Colonic mucosa (tissue), 4 donors: ENCODE measurements at places on chromosomes 5 and 9. TPM values are rescaled to one million over a fixed set of nuclear protein-coding genes. Genes with fewer than 3 reads are reported as not detected.

GRCh38 chr5:26034813-26035212 is 1003.6 kb downstream of the CDH9 start:
- no peak for DNase-seq
- H3K27me3 ChIP-seq: no peaks in the 10 kb centered on the region
- no peak overlapping the region for H3K4me3 ChIP-seq
- no peak overlapping the region for H3K27ac ChIP-seq
- no peaks in the 10 kb centered on the region for H3K4me1 ChIP-seq

DNA sequence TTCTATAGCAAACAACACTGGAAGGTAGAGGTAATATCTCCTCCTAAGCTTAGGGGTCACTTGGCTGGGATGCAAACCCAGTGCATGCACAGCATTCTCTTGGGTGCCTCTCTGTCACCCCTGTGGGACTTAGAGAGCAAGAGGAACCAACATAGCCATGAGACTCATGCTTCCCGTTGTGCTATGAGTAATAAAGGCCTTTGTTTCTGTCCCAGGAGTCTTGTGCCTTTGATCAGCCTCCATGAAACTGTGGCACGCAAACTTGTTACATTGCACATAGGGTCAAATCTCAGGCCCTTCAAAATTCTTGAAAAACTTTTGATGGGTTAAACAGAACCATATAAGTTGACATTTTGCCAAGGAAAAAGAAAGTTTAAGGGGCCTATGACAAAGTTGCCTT is 272.8 kb downstream of the TAF11L14 start:
- H3K27me3 ChIP-seq: no peaks in the 10 kb centered on the region
- DNase-seq: no peak
- H3K27ac ChIP-seq: no peak overlapping the region
- no peak overlapping the region for H3K4me3 ChIP-seq
- H3K36me3 ChIP-seq: no peaks in the 10 kb centered on the region

- no peak overlapping the region for H3K4me3 ChIP-seq
- peak; percentile 66 for DNase-seq
- no peaks in the 10 kb centered on the region for H3K36me3 ChIP-seq
Measured at GRCh38 chr5:108642170-108642906, 105.4 kb upstream of the FER start.

DNA sequence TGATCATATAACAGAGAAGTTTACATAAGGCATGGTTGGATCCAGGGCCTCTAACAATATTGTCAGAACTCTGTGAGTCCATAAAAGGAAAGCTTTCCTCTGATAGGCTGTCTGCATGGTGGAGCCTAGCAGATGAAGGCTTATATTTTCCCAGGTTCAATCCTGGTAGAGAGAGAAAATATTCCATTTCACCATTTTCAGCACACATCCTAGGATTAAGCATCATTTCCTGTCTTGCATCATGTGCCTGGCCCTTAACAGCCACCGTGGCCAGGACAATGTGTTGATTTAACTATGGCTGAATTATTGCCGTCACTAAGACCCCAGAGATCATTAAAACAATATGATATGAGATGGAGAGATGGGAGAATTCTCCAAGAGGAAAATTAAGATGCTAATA is 90.9 kb upstream of the GRIA1 start:
- no peak for DNase-seq
- no peaks in the 10 kb centered on the region for H3K27me3 ChIP-seq
- no peaks in the 10 kb centered on the region for H3K36me3 ChIP-seq
- H3K4me1 ChIP-seq: no peaks in the 10 kb centered on the region
- no peak overlapping the region for H3K4me3 ChIP-seq
- H3K27ac ChIP-seq: no peak overlapping the region

- no peak overlapping the region for H3K4me3 ChIP-seq
- H3K36me3 ChIP-seq: no peaks in the 10 kb centered on the region
- H3K27ac ChIP-seq: no peak overlapping the region
Measured at GRCh38 chr5:2894736-2895135, 143.3 kb upstream of the IRX2 start.

- H3K36me3 ChIP-seq: no peaks in the 10 kb centered on the region
- H3K4me3 ChIP-seq: no peak overlapping the region
- DNase-seq: no peak
- no peaks in the 10 kb centered on the region for H3K27me3 ChIP-seq
- no peaks in the 10 kb centered on the region for H3K4me1 ChIP-seq
Measured at GRCh38 chr9:77218612-77219011, 41.3 kb downstream of the VPS13A start.

DNA sequence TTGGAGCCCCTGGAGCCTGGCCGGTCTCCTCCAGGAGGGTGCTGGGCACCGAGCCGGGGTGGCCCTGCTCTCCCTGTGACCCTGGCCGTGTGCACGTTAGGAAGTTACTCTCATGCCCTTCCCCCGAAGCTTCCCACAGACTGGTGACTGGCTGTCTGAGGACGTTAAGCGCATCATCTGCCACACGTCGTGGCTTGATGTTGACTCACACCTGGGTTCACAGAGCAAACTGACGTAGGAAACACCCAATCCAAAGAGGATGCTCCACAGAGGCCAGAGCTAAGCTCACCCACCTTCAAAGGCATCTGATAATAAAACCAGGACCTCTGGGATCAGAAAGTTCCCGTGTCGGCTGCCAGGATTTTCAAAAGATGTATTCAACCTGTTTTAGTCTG is 152.9 kb upstream of the PHYKPL start:
- no peak for DNase-seq
- no peak overlapping the region for H3K27ac ChIP-seq
- H3K4me1 ChIP-seq: no peaks in the 10 kb centered on the region
- no peaks in the 10 kb centered on the region for H3K27me3 ChIP-seq
- H3K4me3 ChIP-seq: no peak overlapping the region

- H3K27ac ChIP-seq: peak overlapping the region; percentile 85
- peaks cover 10% of the 10 kb centered on the region for H3K4me1 ChIP-seq
- H3K27me3 ChIP-seq: no peaks in the 10 kb centered on the region
- DNase-seq: no peak
- H3K4me3 ChIP-seq: peak overlapping the region; percentile 99
Measured at GRCh38 chr5:177592905-177593304, 902 bp downstream of the TMED9 start.

DNA sequence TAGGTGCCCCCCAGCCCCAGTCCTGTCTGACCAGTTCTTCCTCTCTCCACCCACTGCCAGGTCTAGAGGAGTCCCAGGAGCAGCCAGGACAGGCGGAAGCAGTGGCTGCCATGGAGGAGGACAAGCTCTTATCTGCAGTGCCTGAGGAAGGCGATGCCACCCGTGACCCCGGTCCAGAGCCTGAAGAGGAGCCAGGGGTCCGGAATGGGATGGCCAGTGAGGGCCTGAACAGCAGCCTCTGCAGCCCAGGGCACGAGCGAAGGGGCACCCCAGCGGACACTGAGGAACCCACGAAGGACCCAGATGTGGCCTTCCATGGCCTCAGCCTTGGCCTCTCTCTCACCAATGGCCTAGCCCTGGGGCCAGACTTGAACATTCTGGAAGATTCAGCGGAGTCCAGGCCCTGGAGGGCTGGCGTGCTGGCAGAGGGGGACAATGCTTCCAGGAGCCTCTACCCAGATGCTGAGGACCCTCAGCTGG is 13.8 kb downstream of the PSD2 start:
- H3K4me1 ChIP-seq: no peaks in the 10 kb centered on the region
- no peaks in the 10 kb centered on the region for H3K36me3 ChIP-seq
- no peak overlapping the region for H3K27ac ChIP-seq
- H3K4me3 ChIP-seq: no peak overlapping the region
- DNase-seq: no peak

- H3K4me1 ChIP-seq: no peaks in the 10 kb centered on the region
- no peak overlapping the region for H3K27ac ChIP-seq
- no peak overlapping the region for H3K4me3 ChIP-seq
- H3K27me3 ChIP-seq: no peaks in the 10 kb centered on the region
- H3K36me3 ChIP-seq: no peaks in the 10 kb centered on the region
Measured at GRCh38 chr5:28234356-28234968, 1196.1 kb upstream of the CDH9 start.

- no peak for DNase-seq
- no peaks in the 10 kb centered on the region for H3K27me3 ChIP-seq
- no peaks in the 10 kb centered on the region for H3K4me1 ChIP-seq
- no peak overlapping the region for H3K27ac ChIP-seq
Measured at GRCh38 chr5:87888139-87888538, 380.5 kb downstream of the TMEM161B start.

GRCh38 chr5:84603568-84604185 is 219.0 kb upstream of the EDIL3 start:
- H3K4me3 ChIP-seq: no peak overlapping the region
- H3K4me1 ChIP-seq: no peaks in the 10 kb centered on the region
- H3K27me3 ChIP-seq: no peaks in the 10 kb centered on the region
- H3K36me3 ChIP-seq: no peaks in the 10 kb centered on the region

DNA sequence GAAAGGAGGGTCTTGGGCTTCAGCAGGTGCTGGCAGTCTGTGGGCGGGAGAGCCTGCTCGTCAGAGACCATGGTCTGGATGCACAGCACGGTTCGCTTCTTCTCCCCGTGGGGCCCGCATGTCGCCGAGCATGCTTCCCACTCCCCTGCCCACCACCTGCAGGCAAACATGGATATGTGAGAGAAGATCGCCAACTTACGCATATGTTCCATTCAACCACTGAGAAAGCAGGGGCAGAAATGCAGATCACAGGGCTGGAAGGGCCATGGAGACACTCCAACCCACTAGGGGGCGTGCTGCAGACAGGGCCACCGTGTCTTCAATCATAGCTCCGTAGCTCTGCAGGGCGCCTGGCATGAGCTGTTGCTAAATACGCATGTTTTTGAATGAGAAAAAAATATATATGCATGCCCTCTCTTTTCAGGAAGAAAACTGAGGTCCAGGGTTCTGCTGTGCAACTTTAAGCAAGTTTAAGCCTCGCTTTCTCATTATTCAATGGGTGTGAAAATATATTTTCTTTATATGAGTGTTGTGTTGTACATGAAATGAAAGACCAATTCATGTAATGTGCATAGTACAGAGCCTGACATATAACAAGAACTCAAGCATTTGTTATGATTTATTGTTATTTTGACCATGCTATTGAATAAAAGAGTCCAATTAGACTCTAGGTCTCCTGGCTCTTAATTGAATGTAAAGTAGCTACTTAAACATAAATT is 148.0 kb downstream of the TARS1 start:
- no peak overlapping the region for H3K27ac ChIP-seq
- no peak overlapping the region for H3K4me3 ChIP-seq
- DNase-seq: peak; percentile 31
- H3K4me1 ChIP-seq: no peaks in the 10 kb centered on the region
- no peaks in the 10 kb centered on the region for H3K27me3 ChIP-seq
- H3K36me3 ChIP-seq: no peaks in the 10 kb centered on the region

- peak; percentile 46 for DNase-seq
- H3K4me3 ChIP-seq: peak overlapping the region; percentile 30
- peaks cover 67% of the 10 kb centered on the region for H3K27me3 ChIP-seq
- H3K27ac ChIP-seq: no peak overlapping the region
- H3K4me1 ChIP-seq: peaks cover 16% of the 10 kb centered on the region
Measured at GRCh38 chr9:14347406-14348122, 33.6 kb upstream of the NFIB start.

GRCh38 chr5:172373680-172374079 is 80.6 kb downstream of the SH3PXD2B start:
- DNase-seq: no peak
- H3K36me3 ChIP-seq: no peaks in the 10 kb centered on the region
- no peaks in the 10 kb centered on the region for H3K27me3 ChIP-seq
- H3K4me3 ChIP-seq: no peak overlapping the region

- DNase-seq: no peak
- H3K4me1 ChIP-seq: no peaks in the 10 kb centered on the region
- no peak overlapping the region for H3K4me3 ChIP-seq
Measured at GRCh38 chr5:74274326-74274725, 366.2 kb downstream of the ENC1 start.

DNA sequence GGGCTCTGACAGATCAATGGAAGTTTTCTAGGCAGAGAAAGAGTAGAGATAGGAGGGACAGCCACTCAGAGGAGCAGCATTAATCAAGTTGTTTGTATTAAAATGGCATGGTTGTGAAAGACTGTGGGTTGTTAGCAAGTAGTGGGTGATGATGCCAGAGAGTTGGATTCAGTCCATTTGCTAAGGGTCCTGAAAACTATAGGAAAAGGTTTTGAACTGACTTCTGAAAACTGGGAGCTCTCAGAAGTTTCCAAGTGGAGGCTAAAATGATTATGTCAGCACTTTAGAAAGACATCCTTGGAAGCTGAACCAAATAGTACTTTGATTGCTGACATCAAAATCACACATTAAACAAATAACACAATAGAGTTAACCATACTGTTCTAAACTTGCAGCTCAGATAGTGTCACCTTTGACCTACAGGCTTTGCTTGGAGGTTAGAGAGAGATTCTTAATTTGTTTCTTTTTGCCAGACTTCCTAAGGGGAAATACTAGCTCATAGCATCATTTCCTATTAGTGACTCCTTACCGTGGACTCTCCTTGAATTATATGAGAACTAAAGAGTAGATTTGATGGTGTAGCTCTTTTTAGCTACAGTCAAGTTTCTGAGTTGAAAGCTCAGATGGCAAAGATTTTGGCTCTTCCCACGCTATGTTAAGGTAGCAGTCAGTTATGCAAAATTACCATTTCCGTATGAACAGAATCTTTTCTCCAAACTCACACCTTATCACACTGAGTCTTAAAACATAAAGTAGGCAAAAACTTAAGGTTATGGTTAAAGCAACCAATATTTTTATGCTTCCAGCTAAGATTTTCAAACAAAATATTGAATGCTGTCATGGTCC is 277.1 kb downstream of the NR3C1 start:
- H3K4me3 ChIP-seq: no peak overlapping the region
- H3K27ac ChIP-seq: no peak overlapping the region
- H3K27me3 ChIP-seq: no peaks in the 10 kb centered on the region
- DNase-seq: no peak
- H3K36me3 ChIP-seq: no peaks in the 10 kb centered on the region
- peaks cover 5% of the 10 kb centered on the region for H3K4me1 ChIP-seq

SPINK4 gene
- 212 TPM for total RNA-seq

SPAG8 gene
- 0.58 TPM for total RNA-seq

TAF11L5 gene
- not detected for total RNA-seq

OGN gene
- total RNA-seq: 13.9 TPM

GRIA1 gene
- total RNA-seq: not detected

OTP gene
- total RNA-seq: not detected

SLC30A5 gene
- 45.9 TPM for total RNA-seq

DOCK8 gene
- total RNA-seq: 7.1 TPM

RNF20 gene
- total RNA-seq: 33.3 TPM

PCDHA11 gene
- not detected for total RNA-seq

ACO1 gene
- total RNA-seq: 35.0 TPM

GFI1B gene
- 1.3 TPM for total RNA-seq
